Spinal cord (tissue), 10 donors: ENCODE measurements at places on chromosomes 1 and 21.

DNA sequence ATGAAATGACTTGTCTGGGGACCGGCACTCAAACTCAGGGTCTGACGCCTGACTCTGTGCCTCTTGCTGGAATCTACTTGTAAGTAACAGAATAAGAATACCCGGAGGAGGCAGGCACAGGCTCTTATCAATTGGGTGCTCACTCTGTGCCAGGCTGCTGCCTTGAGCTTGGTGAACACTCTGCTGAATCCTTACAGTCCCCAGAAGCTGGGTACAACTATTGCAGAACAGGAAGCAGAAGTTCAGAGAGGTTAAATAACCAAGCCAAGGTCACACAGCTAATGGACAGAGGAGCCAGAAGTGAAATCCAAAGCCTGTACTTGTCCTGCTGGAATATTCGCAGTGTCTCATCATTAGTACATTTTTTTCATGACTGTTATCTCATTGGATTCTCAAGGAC is 86.0 kb downstream of the EPHB2 start:
- no peak for DNase-seq

GRCh38 chr1:83418558-83418957 is 580.4 kb downstream of the TTLL7 start:
- DNase-seq = no peak

DNA sequence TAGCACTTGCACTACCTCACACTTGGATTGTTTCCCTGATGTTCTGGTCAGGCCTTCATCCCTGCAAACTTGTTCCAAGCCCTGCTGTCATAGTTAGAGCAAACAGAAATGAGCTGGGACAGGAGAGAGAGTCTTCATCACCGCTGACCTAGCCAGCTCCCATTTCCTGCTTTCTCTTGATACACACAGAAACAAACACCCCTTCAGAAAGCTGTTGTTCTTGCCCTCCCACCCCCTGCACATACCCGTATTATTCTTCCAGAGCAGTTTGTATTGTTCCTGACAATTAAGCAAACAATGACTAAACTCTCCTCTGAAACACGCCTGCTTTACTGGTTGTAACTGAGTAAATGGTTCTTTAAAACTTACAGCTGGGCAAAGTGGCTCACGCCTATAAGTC is 2.9 kb upstream of the SYT2 start:
- DNase-seq = no peak

DNA sequence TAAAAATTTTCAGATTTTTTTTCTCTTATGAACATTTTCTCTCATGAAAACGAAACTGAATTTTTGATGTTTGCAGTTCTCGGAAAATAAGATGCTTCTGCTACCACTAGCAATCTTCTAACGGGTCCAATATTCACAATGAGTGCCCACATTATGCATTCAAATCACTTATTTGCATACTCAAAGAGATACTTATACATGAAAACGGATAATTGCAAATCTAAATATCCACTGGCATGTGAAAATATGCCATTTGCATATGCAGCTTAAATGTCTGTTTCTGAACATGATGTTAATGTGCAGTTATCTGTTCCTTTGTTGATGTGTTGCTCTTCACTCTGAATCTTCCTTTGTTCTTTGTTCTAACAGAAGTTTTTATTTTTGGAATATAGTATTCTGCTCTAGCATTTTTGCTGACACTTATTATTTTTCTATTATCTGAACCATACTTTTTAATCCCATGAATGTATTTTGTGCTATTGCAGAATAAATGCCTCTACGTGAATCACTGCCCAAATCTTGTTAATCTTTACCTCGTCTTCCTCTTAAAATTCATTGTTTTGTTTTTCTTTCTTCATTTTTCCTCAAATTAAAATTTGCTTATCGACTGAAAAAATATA is 259.4 kb upstream of the BRINP3 start:
- no peak for DNase-seq

GRCh38 chr21:15904389-15904788 is 174.6 kb downstream of the USP25 start:
- DNase-seq = no peak
